ENCODE measurements at places on chromosomes 5 and 9.

DNA sequence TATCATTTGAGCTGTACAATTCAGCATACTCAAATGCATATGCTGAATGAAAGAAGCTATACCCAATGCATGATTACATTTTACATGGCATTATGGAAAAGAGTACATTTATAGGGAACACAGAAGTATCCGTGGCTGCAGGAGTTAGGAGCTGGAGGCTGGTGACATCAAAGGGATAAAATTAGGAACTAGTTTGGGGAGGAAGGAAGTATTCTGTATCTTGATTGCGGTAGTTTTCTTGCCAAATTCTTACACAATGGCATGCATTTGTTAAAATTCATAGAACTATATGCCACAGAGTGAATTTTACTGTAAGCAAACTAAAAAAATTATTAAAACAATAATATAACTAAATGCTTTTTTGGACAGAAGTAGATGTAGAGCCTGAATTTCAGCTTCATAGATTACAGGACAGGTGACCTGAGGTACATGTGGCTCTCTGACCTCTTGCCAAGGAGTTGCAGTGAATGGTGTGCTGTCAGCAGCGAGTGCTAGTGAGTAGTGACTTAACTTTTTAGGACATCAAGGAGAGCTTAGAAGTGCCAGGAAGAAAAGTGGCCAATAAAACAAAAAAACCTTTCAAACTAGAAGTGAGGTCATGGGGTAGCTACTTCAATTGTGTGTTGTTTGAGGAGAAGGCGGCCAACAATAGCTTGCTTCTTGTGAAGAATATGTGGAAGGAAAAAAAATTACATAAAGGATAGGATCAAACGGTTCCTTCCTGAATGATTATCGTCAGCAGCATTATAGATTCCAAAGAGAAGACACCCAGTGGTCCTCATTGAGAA is 514.9 kb upstream of the CLINT1 start:
- DNase-seq, result no peak

- no peak for DNase-seq
These were observed 25.9 kb upstream of the SELENOP start for GRCh38 chr5:42837601-42838000.

GRCh38 chr5:113510836-113511451 is 2.5 kb upstream of the YTHDC2 start:
- DNase-seq, result no peak

DNA sequence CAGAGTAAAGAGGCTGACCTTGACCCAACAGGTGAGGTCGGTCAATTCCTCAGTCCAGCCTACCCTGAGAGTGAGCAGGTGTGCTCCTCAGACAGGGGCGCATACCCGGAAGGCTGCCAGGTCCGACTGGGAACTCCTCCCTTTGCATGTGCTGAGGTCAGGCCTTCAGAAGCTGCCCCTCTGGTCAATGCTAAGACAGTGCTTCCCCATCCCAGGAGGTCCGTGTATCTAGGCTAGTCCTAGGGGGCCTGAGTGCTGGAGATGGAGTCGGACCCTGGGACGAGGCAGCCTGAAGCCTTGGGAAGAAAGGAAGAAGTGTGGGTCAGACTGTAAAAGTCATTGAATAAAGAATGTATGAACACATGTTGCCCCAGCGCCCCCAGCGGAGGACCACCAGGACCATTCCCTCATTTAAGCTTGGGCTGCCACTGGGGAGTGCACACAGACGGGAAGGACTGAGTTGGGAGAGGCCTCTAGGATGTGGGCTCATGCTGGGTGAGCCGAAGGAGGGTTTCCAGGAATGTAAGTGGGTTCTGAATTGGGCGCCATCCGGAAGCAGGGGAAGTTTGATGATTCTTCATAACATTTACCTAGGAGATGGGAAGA is 41.0 kb upstream of the GFPT2 start:
- DNase-seq, result no peak

GRCh38 chr9:22512495-22512894 is 65.9 kb downstream of the DMRTA1 start:
- no peak for DNase-seq

DNA sequence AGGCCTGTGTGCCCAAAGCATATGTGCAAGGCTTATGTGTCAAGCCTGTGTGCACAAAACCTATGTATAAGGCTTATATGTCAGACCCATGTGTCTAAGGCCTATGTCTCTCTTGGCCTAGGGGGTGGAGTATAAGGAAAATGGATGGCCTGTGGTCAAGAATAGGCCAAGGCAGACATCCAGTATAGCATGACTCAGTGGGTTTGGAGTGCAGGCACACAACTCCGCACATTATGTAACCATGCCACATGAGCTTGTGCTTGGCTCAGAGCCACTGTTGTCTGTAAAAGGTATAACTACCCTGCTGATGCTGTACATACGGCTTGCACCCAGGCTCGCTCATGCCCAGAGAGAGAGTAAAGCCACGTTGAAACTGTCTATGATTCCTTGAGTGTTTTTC is 626.4 kb upstream of the NUDT12 start:
- no peak for DNase-seq

- DNase-seq, result no peak
These were observed 27.4 kb downstream of the FAM219A start for GRCh38 chr9:34430843-34431437.

DNA sequence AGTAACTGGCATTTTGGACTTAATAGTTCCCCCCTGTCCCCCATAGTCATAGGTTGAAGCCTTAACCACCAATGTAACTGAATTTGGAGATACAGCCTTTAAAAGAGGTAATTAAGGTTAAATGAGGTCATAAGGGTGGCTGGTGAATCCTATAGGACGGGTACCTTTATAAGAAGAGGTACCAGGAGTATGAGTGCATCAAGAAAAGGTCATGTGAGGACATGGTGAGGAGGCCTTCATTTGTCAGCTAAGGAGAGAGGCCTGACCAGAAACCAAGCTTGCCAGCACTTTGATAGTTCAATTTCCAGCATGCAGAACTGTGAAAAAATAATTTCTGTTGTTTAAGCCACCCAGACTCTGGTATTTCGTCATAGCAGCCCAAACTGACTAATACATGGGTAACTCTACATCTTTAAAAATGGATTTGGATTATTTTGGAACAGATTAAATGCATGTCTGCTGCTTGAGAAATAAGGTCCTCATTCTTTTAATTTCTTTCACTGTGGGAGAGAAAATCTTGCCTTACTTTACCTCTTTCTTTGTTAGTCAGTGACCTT is 9.7 kb downstream of the RASA1 start:
- no peak for DNase-seq

GRCh38 chr5:58505971-58506640 is 14.9 kb downstream of the GAPT start:
- no peak for DNase-seq

GRCh38 chr9:21901546-21901945 is 92.6 kb downstream of the CDKN2A start:
- no peak for DNase-seq

- DNase-seq, result no peak
These were observed 27.0 kb downstream of the CATSPER3 start for GRCh38 chr5:134994560-134995156.

DNA sequence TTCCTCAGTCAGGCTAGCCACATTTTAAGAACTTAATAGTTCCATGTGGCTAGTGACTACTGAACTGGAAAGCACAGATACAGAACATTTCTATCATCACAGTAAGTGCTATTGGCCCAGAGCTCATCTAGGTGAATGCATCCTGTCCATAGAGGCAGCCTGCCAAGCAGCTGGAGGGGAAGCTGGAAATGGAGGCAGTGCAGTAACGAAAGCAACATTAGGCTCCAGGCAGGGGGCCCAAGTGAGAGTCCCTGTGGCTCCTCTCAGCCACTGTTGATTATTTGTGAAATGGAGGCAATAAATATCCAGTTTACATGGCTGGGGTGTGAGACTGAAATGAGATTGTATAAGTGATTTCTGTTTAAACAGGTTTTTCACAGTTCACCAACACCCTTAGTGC is 227.2 kb upstream of the KLF9 start:
- no peak for DNase-seq

DNA sequence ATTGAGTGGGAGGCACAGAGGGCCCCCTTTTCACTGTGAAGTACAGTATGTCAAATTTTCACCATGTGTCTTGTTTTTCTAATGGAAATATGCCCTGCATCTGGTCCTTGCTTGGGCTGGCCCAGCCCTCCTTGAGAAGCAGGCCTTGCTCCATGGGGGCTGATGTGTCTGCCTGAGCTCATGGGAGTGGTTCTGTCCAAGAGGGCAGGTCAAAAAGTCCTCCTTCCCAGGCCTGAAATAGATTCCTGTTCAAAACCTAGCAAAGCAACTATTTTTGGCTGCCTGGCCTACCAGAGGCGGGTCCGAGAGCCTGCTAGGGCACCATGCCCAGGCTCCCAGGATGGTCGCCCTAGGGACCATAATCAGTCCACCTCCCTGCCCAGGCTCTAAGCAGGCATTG is 40.5 kb upstream of the NEURL1B start:
- no peak for DNase-seq

- no peak for DNase-seq
These were observed 16.6 kb downstream of the PTGR1 start for GRCh38 chr9:111582888-111583287.

DNA sequence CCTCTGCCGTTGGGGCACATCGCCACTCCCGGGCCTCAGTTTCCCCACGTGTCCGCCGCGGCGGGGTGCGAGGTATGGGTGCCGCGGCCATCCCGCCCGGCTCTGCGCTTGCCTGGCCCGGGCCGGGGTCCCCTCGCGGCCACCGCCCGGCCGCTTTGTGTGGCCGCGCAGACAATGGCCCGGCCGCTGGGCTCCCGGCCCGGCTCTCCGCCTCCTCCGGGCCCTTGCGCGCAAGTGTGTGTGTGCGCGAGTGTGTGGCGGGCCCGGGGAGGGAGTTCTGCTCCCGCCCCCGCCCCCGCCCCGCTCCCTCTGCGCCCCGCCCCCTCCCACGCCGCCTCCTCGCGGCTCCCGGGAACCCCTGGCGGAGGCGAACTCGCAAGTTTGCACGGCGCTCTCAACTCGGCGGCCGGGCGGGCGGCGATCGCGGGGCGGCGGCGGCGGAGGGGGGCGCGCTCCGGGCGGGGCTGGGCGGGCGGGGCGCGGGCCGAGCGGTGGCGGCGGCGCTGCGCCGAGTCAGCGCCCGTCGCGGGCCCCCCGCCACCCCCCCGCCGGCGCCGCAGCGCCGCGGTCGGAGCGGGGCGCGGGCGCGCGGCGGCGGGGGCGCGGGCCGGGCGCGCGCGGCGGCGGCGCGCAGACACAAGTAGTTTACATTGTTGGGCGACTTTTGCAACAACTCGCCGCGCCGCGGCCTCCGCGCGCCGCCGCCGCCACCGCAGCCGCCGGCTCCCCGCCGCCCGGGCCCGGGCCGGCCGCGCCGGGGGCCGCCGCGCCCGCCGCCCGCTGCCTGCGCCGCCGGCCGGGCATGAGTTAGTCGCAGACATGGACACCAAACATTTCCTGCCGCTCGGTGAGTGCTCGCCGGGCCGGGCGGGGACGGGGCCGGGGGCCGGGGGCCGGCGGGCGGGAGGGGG is at the start of gene RXRA:
Gene RXRA (plus strand): TSS at position 643 of the 911 bp plus-strand sequence. CDS start 177 bp downstream, at position 820.
- DNase-seq, result peak; percentile 89

GRCh38 chr9:115615821-115616665 is 498.1 kb upstream of the TNC start:
- DNase-seq, result no peak

GRCh38 chr9:108626743-108627142 is 229.0 kb downstream of the ACTL7B start:
- DNase-seq, result no peak

DNA sequence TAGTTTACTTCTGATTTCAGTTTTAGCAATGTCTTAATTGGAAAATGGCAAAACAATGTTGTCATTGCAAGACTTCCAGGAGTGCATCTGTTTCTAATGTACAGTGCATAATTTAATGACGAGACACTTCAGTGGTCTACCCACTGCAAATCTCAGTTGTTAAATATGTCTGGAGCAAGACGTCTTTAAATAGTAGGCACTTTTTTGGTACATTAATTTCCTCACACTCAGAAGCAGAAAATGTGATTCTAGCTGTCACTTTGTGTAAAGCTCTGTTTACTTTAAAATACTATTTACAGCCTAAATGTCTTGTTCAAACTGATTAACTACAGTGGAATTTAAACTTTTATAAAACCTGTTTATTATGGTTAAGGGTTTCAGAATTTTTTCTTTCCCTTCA is 815.5 kb downstream of the TLE1 start:
- DNase-seq, result no peak

GRCh38 chr9:135485832-135486231 is 6.2 kb downstream of the PPP1R26 start:
- DNase-seq, result no peak

DNA sequence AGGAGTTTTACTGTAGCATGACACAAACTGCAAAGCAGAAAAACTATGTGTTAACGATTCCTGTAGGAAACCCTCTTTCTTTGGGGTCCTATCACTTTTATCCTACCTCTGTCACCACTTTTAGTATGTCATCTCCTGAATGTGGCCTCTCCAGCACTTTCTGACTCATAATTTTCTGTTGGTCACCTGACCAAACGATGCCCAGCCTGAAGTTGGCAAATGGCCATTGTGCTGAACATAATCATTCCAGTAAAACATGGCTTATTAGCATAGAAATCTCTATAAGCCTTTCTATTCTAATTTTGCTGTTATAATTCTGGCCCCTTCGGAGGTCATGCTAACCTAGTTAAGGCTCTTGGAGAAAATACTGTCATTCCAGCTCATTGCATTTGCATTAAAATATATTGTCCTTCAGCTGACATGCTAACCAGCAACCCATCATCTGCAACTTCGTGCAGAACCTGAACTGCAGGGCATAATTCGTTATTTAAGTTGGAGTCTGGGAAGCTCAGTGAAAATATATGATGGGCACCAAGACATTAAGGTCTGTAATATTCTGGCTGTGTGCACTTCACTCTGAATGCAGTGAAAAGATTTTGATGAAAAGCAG is 140.3 kb downstream of the NMUR2 start:
- no peak for DNase-seq

- DNase-seq, result peak; percentile 19
These were observed 3.9 kb downstream of the ENHO start for GRCh38 chr9:34518896-34519295.

DNA sequence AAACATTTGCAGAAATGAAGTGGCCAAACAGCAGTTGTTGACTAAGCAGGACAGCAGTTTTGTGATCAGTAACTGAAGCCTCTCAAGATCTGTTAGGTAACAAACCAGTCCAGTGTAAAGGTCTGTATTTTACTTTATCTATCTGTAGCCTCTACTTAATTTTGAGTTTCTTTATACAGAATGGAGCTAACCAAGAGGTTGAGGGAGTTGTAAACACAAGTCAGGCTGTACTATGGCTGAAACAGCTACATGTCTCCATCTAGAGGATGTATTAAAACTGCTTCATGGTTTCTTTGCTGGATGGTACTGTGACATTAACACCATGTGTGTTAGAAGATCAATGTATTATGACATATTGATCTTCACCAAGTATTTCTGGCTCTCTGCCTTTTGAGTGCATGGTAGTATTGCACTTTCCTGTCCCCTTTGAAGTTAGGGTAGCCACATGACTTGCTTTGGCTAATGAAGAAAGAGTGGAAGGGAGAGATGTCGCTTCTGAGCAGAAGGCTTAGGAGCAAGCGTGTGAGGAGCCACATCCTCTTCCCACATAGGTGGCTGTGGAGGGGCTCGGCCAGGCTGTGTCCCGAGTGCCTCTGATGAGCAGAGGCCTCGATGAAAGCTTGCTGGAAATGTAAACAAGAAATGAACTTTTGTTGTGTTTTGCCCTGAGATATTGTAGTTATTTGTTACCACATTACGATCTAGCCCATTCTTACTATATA is 105.6 kb upstream of the PCA3 start:
- no peak for DNase-seq

GRCh38 chr5:97192580-97193354 is 9.7 kb upstream of the RIOK2 start:
- no peak for DNase-seq

Data from activated effector memory CD4-positive, alpha-beta T cell treated with anti-CD3 and anti-CD28 coated beads, Interleukin-2, amount 50 U/mL, for 16 hours (primary cell).